Stimulated activated CD8-positive, alpha-beta memory T cell treated with anti-CD3 and anti-CD28 coated beads, Interleukin-15, amount 100 ng/mL, for 48 hours (primary cell): ENCODE measurements at places on chromosomes 13 and 19.

- DNase-seq = no peak
Observed at GRCh38 chr19:32339988-32340874, 5.2 kb upstream of the ZNF507 start.

DNA sequence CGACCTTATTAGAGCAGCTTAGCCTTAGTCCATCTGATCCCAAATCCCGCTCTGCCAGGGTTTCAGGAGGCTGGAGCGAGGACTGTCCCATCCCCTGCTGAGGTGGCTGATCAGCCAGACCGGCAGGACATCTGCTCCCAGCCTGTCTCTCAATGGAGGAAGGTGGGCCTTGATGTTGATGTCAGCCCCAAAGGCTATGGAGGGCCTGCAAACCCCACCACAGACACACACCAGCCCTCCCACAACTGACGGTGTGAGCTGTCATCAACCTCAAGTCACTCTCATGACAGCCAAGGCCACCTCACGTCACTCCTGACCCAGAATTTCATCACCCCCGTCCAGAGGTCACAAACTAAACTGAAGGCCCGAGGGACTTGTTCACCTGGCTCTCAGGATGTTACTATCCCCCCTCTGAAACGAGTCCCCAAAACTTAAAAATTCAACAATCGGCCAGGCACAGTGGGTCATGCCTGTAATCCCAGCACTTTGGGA lies 25.5 kb downstream of the RHPN2 start:
- no peak for DNase-seq

- DNase-seq = peak; percentile 69
Observed at GRCh38 chr19:862581-863314, 3.3 kb downstream of the CFD start.

GRCh38 chr19:11130824-11131455 lies 24.6 kb downstream of the SPC24 start:
- DNase-seq = peak; percentile 36

DNA sequence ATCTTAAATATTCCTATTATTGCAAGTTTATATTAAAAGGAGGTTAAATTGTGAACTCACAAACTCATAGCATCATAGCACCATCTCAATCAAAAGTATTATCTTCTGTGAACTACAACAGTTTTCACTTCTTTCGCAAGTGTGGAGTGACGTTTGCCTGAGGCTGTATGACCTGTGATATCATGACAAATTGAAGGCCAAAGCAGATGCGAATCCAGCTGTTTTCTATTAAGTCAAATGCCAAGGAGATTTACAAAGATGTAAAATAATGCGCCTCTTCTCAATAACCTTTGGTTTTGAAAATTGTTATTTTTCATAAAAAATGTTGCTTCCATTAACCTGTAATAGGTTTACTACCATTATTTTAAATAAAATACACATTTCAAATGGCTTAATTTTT lies 7.6 kb upstream of the PEG3 start:
- DNase-seq = no peak

GRCh38 chr13:65309906-65310305 lies 1920.2 kb downstream of the PCDH9 start:
- DNase-seq = no peak
